ENCODE measurements at places on chromosomes 5 and 9.

DNA sequence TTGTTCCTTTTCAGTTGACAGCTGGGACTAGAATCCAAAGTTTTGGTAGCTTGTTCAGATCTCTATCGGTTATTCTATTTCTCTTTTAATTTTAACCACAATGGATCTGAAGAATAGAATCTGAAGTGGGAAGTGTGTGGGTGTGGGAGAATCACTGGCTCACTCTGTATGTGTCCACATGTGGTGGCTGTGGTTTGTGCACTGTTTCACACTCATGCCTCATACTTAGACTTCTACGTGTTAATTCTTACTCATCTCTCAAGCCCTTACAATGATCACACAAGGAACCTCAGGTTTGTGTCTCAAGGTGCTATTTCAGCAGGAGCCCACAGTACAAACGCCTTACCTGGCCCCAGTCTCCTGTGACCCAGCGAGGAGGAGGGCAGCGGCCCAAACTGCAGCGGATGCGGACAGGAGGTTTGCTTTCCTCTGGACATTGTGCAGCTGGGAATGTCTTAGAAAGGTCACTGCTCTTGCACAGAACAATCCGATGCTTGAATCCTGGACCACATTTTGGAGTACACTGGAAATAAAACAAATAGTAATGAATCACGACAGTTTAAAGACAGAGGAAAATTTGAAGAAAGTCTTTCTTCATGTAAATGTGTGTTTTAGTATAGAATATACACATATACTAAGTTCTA is 309.1 kb downstream of the ADAMTS6 start:
- DNase-seq = no peak

GRCh38 chr5:80206282-80206681 is 49.6 kb downstream of the SERINC5 start:
- DNase-seq = peak; percentile 77

DNA sequence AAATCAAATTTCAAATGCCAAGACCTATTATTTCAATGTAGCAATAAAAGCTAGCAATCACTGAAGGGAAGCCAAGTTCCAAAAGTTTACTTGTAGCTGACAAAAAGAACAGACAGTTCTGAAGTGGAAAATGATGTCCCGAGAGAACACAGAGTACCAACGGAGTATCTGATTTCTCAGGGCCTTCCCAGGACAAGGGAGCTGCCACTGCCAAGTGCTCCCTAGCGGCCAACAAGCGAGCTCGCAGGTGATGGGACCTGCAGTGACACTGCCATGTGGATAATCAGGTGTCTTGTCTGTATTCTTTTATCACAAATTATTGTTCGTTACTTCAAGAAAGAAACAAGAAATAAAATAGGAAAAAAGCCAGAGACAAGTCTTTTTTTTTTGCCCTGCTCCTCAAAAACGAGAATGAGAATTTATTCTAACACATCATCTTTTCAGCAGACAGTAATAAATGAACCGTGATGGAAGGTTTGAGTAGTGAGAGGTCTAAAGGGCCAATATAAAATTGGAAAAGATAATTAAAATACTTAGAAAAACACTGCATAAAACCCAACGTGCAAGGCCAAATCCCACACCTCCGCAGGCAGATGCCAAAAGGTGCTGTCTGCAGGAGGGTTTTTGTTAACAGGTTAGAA is 159.4 kb downstream of the MYO10 start:
- no peak for DNase-seq

GRCh38 chr9:90815944-90816357 is 14.3 kb downstream of the SYK start:
- DNase-seq = no peak

DNA sequence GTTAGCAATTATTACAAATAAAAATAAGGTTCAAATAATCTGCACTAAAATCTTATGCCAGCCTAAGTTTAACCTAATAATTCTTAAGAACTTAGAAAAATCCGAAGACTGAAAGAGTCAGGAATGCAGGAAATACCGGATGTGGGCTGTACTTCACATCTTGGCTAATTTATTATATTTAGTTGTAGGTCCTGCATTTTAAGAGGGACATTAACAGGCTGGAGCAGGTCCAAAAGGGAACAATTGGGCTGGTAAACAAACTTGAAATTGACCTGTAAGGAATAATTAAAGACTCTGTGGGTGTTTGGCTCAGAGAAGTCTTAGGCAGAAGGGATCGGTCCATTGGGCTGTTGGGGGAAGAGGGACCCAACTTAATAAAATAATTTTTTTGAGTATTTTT is 18.4 kb downstream of the GLRA1 start:
- peak; percentile 8 for DNase-seq

DNA sequence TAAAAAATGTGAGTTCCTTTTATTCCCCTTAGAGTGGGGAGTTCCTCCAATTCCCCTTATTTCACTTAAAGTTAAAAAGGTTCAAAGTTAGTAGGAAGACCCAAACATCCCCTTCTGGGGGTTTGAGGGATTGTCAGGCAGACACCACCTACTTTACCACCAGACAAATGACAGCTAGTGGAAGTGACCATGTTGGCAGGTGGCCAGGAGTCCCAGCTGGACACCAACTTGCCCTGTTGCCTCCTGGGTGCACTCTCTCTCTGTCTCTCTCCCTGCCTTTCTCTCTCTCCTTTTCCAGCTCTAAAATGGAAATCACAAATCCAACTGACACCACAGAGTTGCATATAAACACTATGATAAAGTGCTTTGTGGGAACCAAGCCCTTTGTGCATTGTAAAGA is 307.7 kb upstream of the TLE4 start:
- no peak for DNase-seq

- DNase-seq = no peak
These were observed 23.7 kb downstream of the CCDC171 start for GRCh38 chr9:15576350-15577050.
